ENCODE measurements at places on chromosomes 3 and 15.

DNA sequence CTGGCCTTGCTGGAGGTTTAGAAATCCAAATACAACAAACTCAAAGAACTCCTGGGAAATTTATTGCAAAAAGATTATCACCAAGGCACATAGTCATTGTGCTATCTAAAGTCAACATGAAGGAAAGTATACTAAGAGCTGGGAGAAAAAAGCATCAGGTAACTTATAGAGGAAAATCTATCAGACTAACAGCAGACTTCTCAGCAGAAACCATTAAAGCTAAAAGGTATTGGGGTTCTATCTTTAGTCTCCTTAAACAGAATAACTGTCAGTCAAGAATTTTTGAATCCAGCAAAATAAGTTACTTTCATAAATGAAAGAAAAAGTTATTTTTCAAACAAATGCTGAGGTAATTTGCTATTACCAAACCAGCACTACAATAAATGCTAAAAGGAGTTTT is 8.0 kb downstream of the OR5K3 start:
- no peak for DNase-seq

DNA sequence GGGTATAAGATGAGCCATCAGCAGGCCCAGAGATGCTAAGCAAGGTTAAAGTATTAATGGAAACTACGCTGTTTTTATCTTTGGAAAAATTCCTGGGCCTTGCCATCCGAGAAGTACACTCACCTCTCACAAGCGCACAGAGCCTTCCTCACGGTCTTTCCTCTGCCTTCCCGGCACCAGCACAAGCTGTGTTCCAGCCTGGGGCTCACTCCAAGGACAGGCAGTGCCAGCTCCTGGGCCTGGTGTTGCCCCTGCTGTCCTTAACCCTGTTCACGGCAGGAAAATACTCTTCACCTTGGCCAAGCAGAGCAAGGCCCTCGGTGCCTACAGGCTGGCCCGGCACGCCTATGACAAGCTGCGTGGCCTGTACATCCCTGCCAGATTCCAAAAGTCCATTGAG is 14.3 kb upstream of the RHO start:
- DNase-seq, result no peak

DNA sequence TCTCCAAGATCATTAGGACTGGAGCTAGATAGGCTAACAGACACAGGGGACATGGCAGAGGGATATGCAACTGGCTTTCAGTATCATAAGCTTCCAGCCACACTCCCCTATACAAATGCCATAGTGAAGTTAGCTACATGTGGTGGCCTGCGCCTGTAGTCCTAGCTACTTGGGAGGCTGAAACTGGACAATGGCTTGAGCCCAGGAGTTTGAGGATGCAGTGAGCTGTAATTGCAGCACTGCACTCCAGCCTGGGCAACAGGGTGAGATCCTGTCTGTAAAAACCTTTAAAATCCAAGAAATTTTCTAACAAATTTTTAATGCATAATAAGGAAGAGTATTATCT is 37.3 kb downstream of the DLG1 start:
- no peak for DNase-seq

- peak; percentile 6 for DNase-seq
Measured at GRCh38 chr3:131778526-131778925, 256.3 kb downstream of the CPNE4 start.

DNA sequence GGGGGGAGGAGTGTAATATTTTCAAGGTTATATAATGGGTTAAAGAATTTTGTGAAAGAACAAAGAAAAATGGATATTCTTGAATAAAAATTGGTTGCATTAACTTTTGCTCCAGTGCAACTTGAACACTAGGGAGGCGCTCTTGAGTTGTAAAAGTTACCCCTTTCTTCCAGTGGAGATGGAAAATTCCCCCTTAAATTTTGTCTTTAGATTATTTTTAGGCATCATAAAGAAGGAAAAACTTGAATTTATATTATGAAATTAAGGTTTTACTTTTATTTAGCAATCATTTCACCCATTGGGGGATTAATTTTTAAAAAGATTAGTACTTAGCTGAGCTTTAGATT is 550 bp upstream of the CHD2 start:
- no peak for DNase-seq

DNA sequence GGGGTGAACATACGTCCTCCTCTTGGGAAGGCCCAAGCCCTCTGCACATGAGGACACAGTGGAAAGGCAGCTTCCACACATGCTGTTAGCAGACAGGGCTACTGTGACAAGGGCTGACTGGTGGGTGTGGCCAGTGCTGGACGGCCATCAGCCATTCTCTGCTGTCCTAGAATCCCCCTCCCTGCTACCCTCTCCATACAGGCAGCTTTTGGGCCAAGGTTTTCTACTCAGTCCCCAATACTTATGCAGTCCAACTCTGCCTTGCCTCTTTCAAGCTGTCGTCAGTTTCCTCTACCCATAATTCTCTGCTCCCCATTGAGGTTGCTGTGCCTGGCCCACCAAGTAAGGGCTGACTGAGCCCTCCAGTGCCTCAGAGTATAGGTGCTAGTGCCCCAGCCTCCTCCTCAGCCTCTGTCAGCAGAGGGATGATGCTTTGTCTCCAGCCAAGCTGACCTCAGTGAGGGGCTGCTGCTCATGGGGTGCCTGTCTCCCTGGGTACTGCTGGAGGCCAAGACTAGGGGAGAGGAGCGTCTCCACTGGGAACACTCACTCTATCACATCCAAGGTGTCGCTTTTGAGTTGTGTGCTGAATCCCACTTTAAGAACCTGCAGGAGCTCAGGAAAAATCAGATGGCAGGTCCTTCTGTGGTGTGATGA is 2.8 kb downstream of the LOXL1 start:
- DNase-seq, result peak; percentile 18

GRCh38 chr3:2947536-2947935 is 162.6 kb downstream of the IL5RA start:
- no peak for DNase-seq

- no peak for DNase-seq
Measured at GRCh38 chr15:40088929-40089755, 19.5 kb downstream of the BMF start.

- DNase-seq, result no peak
Measured at GRCh38 chr3:131082871-131083863, 56.5 kb downstream of the NEK11 start.

DNA sequence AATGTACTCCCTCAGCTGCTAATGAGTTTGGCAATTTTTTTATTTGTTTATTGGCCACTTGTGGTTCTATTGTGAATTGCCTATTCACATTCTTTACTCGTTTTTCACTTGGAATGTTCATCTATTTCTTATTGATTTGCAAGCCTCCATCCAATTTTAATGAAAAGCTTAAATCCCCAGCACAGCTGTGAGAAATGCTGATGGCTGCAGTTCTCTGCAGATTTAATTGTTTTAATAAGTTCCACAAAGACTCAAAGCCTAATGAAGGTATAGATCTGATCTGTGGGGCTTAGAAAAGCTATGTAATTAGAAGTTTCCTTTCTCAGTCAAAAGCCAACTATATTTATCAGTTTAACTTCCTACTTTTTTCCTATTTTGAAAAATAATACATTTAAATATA is 41.5 kb downstream of the LYZL4 start:
- no peak for DNase-seq

- no peak for DNase-seq
Measured at GRCh38 chr3:70620367-70620766, 307.9 kb upstream of the MDFIC2 start.

DNA sequence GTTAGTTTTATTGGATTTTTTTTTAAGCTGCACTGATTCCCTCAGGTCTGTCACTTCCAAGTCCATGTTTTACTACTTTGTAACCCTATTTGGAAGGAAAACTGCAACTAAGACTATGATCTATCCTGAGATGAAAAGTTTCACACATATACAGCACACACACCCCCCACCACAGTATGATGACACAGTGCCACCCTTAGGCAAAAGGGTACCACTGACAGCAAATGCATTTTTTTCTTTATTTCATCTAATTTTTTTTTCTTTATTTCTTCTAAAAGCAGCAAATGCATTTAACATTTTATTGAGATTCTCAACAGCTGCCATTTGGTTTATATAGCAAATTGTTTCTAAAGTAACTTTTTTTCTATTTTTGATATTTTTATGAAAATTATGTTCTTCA is 21.2 kb downstream of the NGRN start:
- no peak for DNase-seq

DNA sequence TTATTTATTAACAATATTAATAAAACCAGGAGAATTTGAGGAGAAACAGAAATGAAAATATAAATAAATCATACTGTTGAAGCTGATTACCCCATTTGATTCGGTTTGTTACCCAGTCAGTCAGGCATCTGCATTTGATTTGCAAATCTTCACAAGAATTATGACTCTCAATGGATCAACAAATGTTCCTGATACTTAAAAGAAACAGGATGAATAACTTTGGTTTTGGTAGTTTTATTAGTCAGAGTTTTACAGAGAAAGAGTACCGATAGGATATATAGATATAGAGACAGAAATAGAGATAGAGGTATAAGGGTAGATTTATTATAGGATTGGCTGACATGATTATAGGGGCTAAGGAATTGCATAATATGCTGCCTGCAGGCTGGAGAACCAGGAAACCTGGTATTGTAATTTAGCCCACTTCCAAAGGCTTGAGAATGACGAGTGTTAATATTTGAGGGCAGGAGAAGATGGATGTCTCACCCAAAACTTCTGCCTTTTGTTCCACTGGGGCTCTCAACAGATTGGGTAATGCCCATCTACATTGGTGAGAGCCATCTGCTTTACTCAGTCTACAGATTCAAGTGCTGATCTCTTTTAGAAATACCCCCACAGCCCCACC is 241.6 kb upstream of the COL8A1 start:
- no peak for DNase-seq

DNA sequence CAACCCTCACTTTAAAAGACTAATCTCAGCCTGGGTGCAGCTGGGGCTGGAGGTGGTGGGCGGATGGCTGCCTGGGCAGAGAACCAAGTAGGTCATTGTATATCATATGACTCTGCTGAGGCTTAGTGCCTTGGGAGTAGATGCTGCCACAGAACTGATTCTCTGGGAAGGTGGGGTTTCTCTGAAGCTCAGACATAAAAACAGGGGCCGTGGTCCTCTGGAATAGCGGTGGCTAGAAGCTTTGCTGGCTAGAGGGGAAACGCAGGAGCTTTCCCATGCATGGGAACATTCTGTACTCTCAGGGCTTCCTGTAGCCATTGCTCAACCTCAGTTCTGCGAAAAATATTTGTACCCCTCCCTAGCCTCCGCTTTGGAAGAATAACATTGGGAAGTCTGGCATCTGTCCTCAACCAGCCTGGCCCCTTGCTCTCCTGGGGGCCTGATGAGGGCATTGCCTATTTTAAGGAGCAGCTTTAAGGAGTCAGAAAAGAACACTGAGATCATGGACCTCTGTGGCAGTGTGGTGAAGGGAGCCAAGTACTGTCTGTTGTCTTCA is 14.7 kb downstream of the TIMP4 start:
- DNase-seq, result no peak

DNA sequence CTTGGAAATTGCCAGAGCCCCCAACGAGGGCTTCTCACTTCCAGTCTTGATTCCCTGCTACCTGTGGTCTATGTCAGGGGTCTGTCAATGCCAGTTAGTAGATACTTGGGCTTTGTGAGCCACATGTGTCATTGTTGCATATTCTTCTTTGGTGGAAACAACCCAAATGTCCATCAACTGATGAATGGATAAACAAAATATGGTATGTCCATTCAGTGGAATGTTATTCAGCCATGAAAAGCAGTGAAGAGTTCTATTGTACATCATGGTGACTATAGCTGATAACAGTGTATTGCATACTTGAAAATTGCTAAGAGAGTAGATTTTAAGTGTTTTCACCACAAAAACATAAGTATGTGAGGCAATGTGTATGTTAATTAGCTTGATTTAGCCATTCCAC is 288.1 kb downstream of the RPLP1 start:
- no peak for DNase-seq

GRCh38 chr3:131140891-131141290 is 114.2 kb downstream of the NEK11 start:
- DNase-seq, result no peak

- no peak for DNase-seq
Measured at GRCh38 chr3:87186608-87187159, 40.4 kb upstream of the CHMP2B start.

DNA sequence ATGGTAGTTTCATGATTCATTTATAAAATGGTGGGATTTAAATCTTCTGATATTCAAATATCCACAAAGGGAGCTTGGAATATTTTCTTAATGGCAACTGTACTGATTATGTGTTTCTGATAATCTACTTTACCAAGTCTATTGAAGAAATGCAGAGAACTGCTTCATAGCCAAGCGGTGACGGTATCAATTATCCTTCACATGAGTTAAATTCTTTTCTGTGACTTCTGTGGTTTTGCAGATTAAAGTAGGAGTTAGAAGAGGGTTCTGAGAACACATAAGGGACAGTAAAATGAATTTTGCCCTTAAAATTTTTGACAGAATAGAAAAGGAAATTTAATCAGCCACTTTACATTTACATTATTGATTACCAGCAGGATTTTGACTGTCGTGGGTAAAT is 563.2 kb downstream of the GBE1 start:
- DNase-seq, result no peak

DNA sequence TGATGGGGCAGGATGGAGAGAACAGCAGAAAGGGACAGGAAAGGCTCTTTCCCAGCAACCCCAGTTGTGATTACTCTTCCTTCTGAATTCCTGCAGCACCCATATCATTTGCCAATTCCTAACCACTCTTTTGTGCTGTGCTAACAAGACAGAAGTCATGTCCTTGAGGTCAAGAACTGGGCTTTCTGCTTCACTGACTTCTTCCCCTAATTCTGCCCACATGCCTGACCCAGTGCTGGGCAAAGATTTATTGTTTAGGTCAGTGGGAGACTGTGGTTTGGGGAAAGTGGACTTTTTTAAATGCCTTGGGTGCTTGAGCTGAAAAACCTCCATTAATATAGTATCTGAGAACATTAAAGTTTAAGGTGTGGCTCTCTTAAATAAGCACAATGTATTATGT is 4.2 kb upstream of the EFCAB12 start:
- no peak for DNase-seq

GRCh38 chr3:26237036-26237682 is 385.4 kb upstream of the LRRC3B start:
- no peak for DNase-seq

DNA sequence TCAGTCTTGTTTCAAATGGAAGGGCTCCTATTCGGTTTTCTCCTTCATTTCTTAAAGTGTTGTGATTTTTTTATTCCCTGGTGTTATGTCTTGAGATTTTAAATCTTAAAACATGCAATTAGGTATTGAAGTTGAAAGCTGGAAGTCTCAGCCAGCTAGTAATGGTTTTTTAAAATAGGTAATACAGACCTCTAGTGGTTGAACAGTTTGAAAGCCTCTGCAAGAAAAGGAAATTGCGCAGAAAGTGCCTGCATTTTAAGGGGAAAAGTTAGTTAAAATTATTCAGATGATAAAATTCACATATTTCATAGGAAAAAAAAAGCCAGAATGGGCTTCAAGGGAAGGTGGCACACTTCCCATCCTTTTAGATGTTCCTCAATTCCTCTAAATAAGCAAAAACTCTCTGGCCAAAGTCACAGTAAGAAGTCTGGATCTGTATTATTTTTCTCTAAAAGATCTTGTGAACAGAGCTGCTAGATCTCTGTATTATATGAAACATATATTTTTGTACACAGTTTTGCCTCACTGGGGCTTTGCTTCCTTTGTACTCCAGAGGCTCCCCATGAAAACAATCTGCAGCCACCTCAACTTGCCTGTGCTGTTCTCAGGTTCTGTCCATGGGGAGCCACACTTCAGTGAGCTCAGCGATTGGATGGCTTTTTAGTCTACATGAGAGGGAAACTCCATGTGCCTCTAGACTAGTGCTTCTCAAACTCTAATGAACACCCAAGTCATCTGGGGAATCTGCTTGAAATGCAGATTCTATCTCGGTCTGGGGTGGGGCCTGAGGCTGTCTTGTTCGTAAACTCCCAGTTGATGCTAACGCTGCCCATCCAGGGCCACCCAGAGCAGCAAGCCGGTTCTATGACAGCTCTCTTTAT is 21.5 kb downstream of the AGTR1 start:
- peak; percentile 30 for DNase-seq
